ENCODE measurements at places on chromosomes 1 and 21.

DNA sequence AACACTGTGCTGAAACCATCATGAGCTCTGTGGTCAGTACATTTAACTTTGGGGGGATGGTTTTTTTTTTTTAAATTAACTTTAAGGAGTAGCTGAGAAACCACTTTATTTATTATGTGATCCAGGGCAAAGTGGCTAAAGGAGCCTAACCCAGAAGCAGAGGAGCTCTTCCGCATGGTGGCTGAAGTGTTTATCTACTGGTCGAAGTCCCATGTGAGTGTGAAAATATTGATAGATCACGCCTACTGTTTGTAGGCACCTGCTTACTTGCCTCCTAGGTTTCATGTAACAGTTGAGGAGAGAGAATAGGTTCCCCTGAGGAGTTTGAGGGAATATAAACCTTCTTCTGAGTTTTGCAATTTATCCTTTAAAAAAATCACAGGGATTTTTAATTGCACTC lies 181.4 kb downstream of the ZP4 start:
- no peak for DNase-seq

DNA sequence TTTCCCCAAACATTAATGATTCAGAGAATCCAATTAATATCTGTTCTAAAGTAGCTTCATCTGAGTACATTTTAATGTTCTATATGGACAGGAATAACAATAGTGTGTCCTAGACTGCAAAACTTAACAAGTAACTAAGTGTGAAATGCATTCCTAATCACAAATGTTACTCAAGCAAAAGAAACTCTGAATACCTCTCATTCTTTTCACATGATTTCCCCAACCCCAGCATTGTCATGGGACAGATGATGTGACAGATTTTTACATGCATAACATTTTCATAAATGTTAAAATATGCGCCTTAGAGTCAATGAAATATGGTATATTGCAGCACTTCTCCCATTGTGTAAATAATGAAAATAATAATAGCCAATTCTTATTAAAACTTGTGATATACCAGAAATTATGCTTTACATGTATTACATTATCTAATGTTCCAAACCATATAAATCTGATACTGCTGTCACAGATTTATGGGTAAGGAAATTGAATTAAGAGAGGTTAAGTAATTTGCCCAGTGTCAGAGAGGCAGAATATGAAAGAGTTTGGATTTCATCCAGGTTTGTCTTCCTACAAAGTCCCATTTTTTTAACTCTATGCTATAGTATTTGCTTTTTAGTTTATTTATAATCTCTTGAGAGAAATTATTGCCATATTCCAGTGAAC lies 269.4 kb downstream of the LRRC7 start:
- peak; percentile 31 for DNase-seq

GRCh38 chr1:157117527-157118057 lies 18.0 kb upstream of the ETV3L start:
- no peak for DNase-seq

DNA sequence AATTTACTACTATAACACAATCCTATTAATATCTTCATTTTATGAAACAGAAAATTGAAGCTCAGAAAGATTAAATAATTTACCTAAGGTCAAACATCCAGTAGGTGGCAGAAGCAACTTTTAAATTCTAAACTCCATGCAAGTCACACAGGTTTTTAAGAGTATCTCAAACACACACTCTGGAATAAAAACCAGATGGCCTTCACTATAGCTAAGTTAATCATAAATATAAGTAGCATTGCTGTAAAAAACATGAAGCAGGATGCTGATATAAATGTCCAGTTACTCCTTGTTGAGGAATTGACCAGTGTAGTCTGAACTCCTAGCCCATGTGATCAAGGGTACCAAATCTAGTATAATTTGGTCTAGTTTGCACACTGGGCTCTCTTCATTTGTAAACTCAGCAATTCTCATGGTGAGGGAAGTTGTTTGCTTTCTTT lies 9.4 kb upstream of the FMO3 start:
- peak; percentile 47 for DNase-seq

GRCh38 chr1:180946056-180946455 lies 33.4 kb downstream of the KIAA1614 start:
- DNase-seq = no peak

- no peak for DNase-seq
These were observed 349.5 kb downstream of the TGFB2 start for GRCh38 chr1:218694636-218695035.

Measured in GM23248 (cell line).